ENCODE measurements at places on chromosomes 6 and 20.

GRCh38 chr6:165834613-165835259 lies 171.7 kb upstream of the PDE10A start:
- no peak for DNase-seq

- DNase-seq = no peak
These were observed 479.7 kb upstream of the MARCKS start for GRCh38 chr6:113377362-113377942.

- no peak for DNase-seq
These were observed 120.5 kb upstream of the SULF2 start for GRCh38 chr20:47905628-47906347.

GRCh38 chr6:93139408-93140081 lies 279.8 kb downstream of the EPHA7 start:
- no peak for DNase-seq

DNA sequence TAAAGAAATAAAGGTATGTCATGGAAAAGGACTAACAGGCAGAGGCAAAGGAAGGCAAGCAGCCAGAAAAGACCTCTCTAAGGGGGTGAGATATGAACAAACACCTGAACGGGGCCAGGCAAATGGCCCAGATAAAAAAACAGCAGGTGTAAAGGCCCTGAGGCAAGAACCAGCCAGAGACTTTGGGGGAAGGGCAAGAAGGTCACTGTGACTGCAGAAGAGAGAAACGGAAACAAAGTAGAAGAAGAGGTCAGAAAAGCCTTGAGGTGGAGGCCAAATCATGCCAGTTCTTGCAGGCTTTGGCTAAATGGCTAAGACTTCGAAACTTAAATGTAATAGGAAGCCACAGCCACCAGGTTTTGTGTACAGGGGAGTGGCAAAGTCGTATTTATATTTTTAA lies 30.8 kb downstream of the KIF16B start:
- DNase-seq = no peak
